Transverse colon (tissue), 4 donors: ENCODE measurements at places on chromosomes 2 and 18. TPM values are rescaled to one million over a fixed set of nuclear protein-coding genes. Genes with fewer than 3 reads are reported as not detected.

DNA sequence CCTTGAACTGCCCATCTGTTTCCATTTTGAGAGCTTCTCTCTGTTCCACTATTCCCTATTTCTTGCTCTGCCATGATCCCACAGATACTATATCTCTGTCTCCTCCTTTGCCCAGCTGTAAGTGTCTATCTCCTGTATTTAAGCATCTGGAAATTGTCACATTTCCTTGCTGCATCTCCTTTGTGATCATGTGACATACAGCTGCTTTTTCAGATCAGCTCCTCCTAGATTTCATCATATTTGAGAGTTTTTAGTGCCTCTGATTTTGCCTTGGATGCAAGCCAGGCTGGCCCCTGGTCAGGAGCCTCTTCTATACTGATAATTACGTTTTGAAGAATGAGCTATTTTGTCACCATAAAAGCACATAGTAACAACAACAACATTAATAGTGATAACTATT, 131.7 kb upstream of the TNP1 start:
- DNase-seq = no peak

GRCh38 chr2:64641599-64641998, 12.1 kb downstream of the SERTAD2 start:
- DNase-seq = no peak

DNA sequence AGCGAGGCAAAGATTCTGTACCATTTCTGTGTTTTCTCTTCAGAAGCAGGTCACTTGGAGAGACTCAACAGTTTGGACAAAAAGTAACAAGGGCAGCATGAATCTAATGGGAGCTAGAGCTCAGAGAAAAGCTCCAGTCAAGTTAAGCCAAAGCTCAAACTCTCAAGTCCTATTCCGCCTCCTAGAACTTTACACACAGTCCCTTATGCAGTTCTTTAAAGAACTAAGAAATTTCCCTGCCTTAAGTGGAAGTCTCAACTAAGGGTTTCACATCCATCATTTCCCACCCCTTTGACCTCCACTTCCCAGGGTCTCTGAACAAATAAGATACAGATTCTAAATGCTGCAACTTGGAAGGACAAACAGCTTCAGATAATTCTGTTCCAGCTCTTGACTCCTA, 121.3 kb upstream of the RNU4ATAC start:
- DNase-seq = no peak

DNA sequence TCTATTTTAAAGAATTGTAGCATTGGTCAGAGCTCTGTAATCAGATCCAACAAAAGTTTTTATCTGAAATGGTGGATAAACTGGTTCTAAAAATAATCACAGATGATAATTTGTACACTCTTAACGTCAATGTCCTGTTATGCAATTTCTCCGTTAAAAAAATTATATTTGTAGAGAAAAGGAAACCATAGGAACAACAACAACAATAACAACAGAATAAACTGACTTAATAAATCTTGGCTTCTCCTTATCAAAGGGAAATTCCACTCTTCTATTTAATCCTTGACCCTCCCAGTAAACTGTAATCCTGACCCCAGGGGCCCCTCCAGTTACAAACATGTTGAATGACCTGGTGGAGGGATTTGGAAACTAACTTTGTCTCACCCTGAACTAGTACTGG, 78.6 kb upstream of the ZFP36L2 start:
- DNase-seq = no peak

GRCh38 chr2:181859123-181859522, 32.4 kb upstream of the ITPRID2 start:
- DNase-seq = no peak

GRCh38 chr2:29261003-29261402, 145.8 kb downstream of the CLIP4 start:
- DNase-seq = no peak

DNA sequence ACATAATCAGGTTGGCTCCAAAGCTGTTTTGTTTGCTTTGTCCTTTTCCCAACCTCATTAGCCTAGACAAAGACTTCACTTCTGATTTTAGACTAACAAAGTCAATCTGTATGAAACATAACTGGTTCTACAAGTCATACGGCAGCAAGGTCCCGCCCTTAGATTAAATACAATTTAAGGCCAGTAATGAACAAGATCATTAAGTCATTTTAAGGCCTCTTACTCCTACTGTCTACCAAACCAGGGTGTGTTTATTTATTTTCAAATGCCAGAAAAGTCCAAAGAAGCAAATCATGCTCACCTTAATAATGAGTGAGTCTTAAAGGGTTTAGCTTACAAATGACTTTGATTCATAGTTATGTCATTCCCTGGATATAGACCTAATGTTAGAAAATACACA, 148.4 kb upstream of the ACVR2A start:
- no peak for DNase-seq

SLC20A1 gene
- total RNA-seq = 150 TPM

CD8B2 gene
- total RNA-seq = not detected

MMADHC gene
- total RNA-seq = 91.6 TPM

FBXO41 gene
- total RNA-seq = 8.2 TPM
